ENCODE measurements at places on chromosomes 5 and 9. TPM values are rescaled to one million over a fixed set of nuclear protein-coding genes. Genes with fewer than 3 reads are reported as not detected.

DNA sequence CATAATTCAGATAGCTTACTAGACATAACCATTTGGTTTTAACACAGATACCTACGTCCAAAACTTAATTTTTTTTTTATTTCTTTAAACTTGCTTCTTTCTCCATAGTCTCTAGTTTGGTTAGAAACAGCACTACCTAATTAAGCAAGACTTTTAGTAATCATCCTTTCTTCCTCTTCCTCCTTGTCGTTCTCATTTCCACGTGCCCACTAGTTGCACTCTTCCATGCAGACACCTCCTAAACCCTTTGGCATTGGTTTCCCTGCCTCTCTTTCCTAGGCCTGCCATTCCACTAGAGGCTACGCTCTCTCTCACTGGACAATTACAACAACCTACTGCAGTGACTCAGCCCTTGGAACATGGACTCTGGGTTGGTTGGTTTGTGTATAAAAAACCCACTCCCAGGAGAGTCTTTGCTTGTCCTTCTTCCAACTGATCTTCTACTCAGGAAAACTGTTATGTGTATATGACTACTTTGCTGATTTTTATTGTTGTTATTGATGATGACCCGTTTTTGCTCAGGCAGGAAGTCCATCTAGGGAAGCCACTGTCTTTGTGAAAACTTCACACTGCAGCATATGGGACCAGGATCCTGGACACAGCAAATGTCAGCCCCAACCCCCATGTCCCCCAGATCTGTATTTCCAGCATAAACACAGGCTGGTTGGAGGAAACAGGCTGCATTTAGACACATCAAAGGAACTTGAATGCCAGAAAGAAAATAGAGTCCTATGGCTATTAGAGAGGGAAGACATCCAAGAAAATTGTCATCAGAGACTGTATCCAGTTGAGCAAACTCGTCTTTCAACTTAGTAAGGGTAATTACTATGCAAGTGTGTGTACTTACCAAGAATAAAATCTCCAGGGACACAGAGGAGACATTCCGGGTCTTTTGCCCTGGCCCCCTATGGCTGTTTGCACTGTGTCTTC, 503.2 kb downstream of the GADD45G start:
- H3K4me3 ChIP-seq = no peak overlapping the region
- no peaks in the 10 kb centered on the region for H3K27me3 ChIP-seq
- H3K4me1 ChIP-seq = no peaks in the 10 kb centered on the region
- DNase-seq = no peak
- H3K27ac ChIP-seq = no peak overlapping the region

- no peaks in the 10 kb centered on the region for H3K27me3 ChIP-seq
- no peak for DNase-seq
- H3K36me3 ChIP-seq = peaks cover 17% of the 10 kb centered on the region
- H3K4me3 ChIP-seq = no peak overlapping the region
- peaks cover 4% of the 10 kb centered on the region for H3K4me1 ChIP-seq
- H3K27ac ChIP-seq = no peak overlapping the region
These were observed 11.0 kb downstream of the SNAPC3 start for GRCh38 chr9:15433661-15434060.

The FBP1 gene
- total RNA-seq = 0.53 TPM

DNA sequence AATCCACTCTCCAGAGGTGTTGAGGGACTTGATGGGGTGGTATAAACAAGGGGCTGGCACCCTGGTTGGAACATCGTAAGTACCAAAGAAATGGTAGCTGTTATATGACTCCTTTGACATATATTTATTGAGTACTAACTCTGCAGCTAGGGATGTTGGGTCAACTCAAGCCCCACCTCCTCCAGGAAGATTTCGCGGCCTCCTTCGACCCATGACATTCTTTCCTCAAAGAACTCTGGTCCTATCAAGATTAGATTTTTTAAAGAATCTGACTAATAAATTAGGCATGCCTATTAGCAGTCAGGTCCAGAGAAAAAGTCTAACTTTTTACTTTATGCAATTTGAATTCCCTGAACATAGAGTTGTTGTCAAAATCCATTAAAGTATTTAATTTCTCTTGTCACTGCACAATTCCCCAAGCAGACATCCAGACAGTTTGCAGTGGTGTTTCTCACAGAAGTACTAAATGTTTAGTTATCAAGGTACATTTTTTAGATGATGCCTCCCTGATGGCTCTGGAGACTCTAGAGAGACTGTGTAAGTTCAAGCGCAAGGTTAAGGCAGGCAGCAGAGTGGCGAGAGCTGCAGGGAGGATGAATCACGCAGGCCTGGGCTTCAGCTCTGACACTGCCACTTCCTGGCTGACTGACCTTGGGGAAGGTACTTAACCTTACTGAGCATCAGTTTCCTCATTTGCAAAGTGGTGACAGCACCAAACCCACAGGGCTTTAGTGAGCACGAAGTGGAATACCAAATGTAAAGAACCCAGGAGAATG, 209.6 kb downstream of the TTLL11 start:
- H3K4me1 ChIP-seq = no peaks in the 10 kb centered on the region
- no peak overlapping the region for H3K27ac ChIP-seq
- no peaks in the 10 kb centered on the region for H3K27me3 ChIP-seq
- no peaks in the 10 kb centered on the region for H3K36me3 ChIP-seq

DNA sequence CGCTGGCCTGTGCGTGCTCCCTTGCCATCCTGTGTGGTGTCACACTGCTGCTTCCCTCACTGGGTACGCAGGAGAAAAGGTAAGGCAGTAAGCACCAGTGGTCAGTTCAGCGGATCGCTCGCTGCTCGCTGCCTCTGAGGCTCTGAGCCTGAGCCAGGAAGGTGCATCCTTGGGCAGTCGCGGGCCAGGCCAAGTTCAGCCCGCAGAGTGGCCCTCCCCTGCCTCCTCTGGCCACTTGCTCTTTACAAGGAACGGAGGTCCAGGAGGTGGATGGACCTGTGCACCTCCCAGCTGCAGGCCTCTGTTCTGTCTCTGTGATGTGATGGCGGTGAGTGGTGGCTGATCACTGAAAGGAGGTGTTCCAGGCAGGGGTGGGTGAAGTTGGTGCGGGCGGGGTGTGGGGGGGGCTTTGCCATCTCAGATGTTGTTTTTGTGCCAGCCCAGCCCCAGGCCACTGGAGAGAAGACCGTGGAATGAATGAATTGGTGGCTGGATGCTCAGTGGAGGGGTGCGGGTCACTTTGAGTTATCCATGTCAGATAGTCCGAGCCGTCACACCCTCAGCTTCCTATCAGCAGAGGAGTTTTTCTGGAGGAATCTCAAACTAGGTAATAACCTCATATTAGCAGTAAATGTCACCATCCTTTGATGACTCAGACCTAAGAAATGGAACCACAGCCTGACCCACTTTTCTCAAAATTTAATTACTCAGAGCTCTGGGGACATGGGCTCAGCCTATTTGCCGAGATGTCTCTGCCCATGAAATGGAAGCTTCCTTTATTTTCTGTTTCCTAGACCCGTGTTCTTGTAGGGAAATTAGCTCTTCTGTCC, 7.3 kb downstream of the COL5A1 start:
- no peak overlapping the region for H3K4me3 ChIP-seq
- H3K27me3 ChIP-seq = no peaks in the 10 kb centered on the region
- no peaks in the 10 kb centered on the region for H3K36me3 ChIP-seq
- H3K27ac ChIP-seq = no peak overlapping the region
- no peaks in the 10 kb centered on the region for H3K4me1 ChIP-seq

DNA sequence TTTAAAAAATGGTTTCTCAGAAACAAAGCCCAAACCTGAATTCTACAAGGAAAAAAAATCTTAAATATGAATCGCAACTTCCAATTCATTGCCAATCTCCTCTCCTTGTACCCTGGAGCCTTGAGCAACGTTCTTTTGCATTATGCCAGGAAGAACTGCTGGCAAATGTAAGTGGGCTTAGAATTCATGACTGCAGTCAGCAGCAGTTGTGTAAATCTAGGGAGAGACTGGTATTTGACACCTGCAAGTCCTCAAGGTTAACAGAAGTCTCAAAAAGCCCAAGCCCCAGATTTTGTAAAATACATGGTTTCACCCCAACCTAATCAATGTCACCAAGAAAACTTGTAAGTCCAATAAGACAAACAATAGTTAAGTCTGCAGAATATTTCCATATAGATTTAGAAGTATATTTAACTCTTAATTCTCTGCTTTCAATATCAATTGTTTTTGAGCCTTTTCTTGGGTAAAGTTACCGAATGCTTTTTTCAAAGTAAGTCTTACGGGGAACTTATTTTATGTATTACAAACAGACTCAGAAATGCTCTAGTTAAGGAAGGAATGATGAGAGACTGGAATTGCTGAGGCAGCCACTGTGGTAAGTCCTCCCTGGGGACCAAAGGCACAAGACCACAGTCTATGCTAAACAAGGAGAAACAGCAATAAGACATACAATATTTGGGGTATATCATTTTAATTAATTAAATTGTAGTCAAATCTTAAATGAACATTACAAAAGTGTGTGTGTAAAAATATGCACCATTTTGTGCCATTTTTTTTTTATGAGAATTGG, 31.3 kb downstream of the ELL2 start:
- H3K36me3 ChIP-seq = no peaks in the 10 kb centered on the region
- no peak for DNase-seq
- H3K4me1 ChIP-seq = no peaks in the 10 kb centered on the region
- no peaks in the 10 kb centered on the region for H3K27me3 ChIP-seq
- H3K27ac ChIP-seq = no peak overlapping the region
- H3K4me3 ChIP-seq = no peak overlapping the region

DNA sequence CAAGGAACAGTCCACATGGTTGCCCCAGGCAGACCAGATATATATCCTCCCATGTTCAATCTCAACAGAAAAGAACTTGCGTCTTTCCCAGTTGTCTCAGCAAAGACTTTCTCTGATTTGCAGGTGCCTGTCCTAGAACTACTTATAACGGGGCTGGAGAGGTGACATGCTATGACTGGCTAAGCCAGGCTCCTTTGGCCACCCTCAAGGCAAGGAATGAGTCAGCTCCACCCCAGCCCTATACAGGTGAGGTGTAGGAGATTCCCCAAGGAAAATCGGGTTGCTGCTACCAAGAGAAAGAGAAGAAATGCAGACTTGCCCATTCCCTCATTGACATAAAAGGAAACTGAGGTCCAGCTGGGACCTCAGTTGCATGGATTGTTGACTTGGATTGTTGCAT, 127.4 kb downstream of the GALNT10 start:
- H3K4me1 ChIP-seq = no peaks in the 10 kb centered on the region
- H3K27ac ChIP-seq = no peak overlapping the region
- H3K4me3 ChIP-seq = no peak overlapping the region

The TMEM215 gene
- not detected for total RNA-seq

GRCh38 chr9:126636983-126637798, 23.5 kb downstream of the LMX1B start:
- no peak overlapping the region for H3K4me3 ChIP-seq
- no peaks in the 10 kb centered on the region for H3K36me3 ChIP-seq
- peak; percentile 82 for DNase-seq
- no peaks in the 10 kb centered on the region for H3K4me1 ChIP-seq
- H3K27me3 ChIP-seq = peaks cover 7% of the 10 kb centered on the region

The FOXI1 gene
- not detected for total RNA-seq

The IFNB1 gene
- total RNA-seq = not detected

DNA sequence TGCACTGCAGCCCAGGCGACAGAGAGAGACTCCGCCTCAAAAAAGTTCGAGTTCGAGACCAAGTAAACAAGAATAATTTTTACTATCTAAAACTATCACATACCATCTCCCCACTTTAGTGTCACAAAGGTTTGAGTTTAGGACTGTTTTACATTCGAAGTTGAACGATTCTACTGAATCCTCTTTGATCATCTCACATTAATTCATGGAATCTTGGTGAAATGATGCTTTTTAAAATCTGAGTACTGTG, 715 bp upstream of the RPS6 start:
- peaks cover 33% of the 10 kb centered on the region for H3K36me3 ChIP-seq
- peak overlapping the region; percentile 89 for H3K27ac ChIP-seq
- H3K4me3 ChIP-seq = peak overlapping the region; percentile 97
- no peaks in the 10 kb centered on the region for H3K27me3 ChIP-seq

- H3K27me3 ChIP-seq = no peaks in the 10 kb centered on the region
- peak overlapping the region; percentile 22 for H3K27ac ChIP-seq
- H3K36me3 ChIP-seq = no peaks in the 10 kb centered on the region
- no peak overlapping the region for H3K4me3 ChIP-seq
- H3K4me1 ChIP-seq = peaks cover 10% of the 10 kb centered on the region
- no peak for DNase-seq
These were observed 10.4 kb downstream of the UIMC1 start for GRCh38 chr5:176995896-176996767.

The ADAMTS12 gene
- not detected for total RNA-seq

The SPZ1 gene
- total RNA-seq = not detected

DNA sequence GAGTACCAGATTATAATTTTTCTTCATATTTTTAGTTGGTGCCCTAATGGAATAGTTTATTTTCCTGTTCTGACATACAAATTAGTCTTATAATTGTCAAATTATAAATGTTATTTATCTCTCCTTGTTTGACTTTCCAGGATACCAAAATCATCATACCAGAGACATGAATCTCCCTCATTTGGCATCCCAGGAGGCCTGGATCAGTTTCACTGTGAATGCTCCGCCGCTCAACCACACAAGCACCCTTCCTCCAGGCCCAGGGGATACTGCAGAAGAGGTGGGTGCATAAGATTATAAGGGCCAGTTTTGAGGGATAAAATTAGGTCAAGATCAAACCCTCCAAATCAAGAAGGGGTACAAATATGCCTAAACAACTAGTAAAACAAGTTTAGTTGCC, 1229.3 kb downstream of the CDH12 start:
- no peaks in the 10 kb centered on the region for H3K27me3 ChIP-seq
- no peak overlapping the region for H3K27ac ChIP-seq
- no peaks in the 10 kb centered on the region for H3K4me1 ChIP-seq
- DNase-seq = no peak
- H3K4me3 ChIP-seq = no peak overlapping the region

The GLRA1 gene
- not detected for total RNA-seq

The PCDHA9 gene
- total RNA-seq = not detected

- no peak for DNase-seq
- H3K4me1 ChIP-seq = no peaks in the 10 kb centered on the region
- H3K4me3 ChIP-seq = no peak overlapping the region
- H3K27ac ChIP-seq = no peak overlapping the region
These were observed 1.3 kb downstream of the OR13J1 start for GRCh38 chr9:35868933-35869332.

- no peaks in the 10 kb centered on the region for H3K4me1 ChIP-seq
- H3K27me3 ChIP-seq = no peaks in the 10 kb centered on the region
- no peak for DNase-seq
- no peaks in the 10 kb centered on the region for H3K36me3 ChIP-seq
- no peak overlapping the region for H3K27ac ChIP-seq
These were observed 439.0 kb downstream of the EBF1 start for GRCh38 chr5:158660726-158661125.

The SSBP2 gene
- 9.2 TPM for total RNA-seq

The SH3GL2 gene
- total RNA-seq = not detected

- H3K4me3 ChIP-seq = no peak overlapping the region
- no peaks in the 10 kb centered on the region for H3K4me1 ChIP-seq
- no peaks in the 10 kb centered on the region for H3K36me3 ChIP-seq
- H3K27ac ChIP-seq = no peak overlapping the region
- H3K27me3 ChIP-seq = no peaks in the 10 kb centered on the region
- no peak for DNase-seq
These were observed 18.3 kb upstream of the FCHO2 start for GRCh38 chr5:72937517-72938061.
